AG09309 (cell line): ENCODE measurements at places on chromosomes 5 and 9.

GRCh38 chr5:28648108-28648507 is 1609.7 kb upstream of the CDH9 start:
- DNase-seq = no peak

DNA sequence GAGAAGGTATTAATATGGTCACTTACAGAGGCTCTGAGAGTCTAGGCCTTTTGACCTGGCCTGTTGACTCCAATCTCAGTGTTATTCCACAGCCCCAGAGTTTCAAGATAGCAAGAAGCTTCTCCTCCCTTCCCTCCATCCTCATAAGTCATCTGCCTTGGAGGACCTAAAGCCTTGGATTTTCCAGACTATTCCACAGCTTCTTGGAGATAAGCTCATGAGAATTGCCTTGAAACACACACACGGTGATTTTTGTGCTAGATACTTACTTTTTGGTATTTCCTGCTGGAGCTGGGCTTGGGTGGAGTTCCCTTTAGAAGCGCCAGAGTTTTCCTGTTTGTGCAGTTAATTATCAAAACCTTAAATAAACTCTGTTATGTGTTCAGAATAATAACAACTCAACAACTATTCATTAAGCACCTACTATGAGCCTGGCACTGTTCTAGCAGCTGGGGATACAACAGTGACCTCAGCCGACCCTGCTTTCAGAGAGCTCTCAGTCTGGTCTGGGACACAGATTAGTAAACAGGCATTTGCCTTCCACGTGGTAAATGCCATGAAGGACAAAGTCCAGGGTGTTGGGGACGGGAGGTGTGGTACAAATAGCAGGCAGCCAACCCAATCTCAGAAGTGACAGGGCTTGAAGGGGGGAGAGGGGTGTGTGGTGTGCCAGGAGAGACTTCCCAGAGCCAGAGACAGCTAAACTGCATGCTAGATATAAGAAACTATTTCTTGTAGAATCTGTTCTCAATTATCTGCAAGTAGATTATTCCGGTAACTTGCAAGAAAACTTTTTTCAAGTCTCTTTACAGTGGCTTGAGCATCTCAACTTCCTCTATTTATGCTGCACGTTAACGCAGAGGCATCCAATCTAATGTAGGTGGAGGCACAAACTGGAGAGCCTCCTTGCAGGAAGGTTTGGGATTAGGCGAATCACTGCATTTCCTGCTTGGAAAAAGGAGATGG is 55.9 kb upstream of the KLF9 start:
- no peak for DNase-seq

DNA sequence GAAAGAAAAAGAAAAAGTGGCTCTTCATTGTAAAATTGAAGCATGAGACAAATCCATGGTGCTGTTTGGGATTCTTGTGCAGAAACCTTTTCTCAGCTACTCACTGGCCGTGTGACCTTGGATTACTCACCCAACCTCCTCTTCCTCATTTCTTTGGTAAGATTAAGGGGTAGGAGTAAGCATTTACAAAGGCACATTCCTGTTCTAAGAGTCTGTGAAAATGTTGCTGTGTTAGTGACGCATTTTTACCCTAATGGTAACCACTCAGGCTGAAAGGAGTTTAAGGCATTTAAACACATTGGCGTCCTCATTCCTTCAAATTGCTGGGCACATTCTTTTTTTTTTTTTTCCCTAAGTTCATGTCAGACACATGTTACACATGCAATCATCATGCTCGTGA is 4.3 kb downstream of the RAI14 start:
- DNase-seq = peak; percentile 95

DNA sequence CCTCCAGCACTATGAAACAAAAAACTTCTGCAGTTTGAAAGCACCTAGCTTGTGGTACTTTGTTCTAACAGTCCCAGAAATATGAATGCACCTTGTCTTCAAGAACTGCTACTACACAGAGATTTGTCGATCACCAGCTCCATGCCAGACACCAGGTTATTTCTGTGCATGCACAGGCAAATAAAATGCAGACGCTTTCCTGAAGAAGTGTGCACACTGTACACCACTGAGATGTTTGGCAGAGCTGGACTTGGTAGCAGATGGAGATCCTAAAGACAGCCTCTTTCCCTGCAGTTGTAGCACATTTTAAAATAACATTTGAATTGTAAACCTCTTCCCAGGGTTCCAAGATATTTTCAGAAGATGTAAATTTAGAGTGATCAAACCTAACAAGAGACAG is 730.0 kb downstream of the MTRR start:
- no peak for DNase-seq

DNA sequence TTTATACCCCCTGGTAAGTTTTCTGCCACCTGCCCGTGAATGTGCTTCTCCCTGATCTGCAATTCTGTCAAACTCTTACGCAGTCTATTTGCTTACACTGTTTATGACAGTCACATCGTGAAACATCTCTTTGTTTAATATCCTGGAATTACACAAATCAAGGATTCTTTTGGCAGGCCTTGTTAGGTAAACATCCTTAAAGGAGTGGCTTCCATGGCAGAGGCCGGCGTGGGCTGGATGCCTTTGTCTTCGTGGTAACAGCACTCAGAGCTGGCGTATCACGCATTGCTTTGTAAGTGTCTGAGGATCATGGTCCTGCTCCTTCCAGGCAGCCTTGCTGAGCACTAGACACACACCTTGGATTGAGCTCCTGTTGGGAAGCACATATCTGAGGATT is 145.7 kb downstream of the IRX1 start:
- no peak for DNase-seq

GRCh38 chr9:76453785-76454184 is 5.2 kb upstream of the GCNT1 start:
- DNase-seq = peak; percentile 51

DNA sequence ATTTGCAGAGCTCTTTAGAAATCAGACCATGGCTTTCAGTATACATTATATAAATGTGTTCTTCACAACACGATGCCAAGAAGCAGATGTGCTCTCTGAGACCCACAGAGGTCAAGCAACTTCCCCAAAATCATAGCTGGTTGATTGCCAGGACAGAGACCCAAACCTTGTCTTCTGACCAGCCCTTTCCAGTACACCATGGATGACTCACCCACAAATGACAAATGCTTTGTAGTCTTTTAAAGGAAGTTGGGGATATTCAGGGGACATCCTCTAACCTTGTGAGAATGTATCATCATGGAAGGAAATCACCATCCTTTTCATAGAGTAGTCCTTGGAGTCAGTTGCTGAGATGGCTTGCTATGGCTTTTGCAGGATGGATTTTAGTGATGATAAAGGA is 30.1 kb downstream of the ZNF462 start:
- no peak for DNase-seq
